Stimulated activated CD4-positive, alpha-beta T cell treated with anti-CD3 and anti-CD28 coated beads, Interleukin-1b, Interleukin-23, amount 100 ng/mL, for 1 hour (primary cell): ENCODE measurements at places on chromosomes 13 and 19.

GRCh38 chr19:435056-435706, 25.7 kb downstream of the SHC2 start:
- DNase-seq: no peak

GRCh38 chr13:112838038-112838841, 130.8 kb upstream of the MCF2L start:
- DNase-seq: no peak

- DNase-seq: no peak
These were observed 539.7 kb downstream of the RFC3 start for GRCh38 chr13:34357435-34358232.

DNA sequence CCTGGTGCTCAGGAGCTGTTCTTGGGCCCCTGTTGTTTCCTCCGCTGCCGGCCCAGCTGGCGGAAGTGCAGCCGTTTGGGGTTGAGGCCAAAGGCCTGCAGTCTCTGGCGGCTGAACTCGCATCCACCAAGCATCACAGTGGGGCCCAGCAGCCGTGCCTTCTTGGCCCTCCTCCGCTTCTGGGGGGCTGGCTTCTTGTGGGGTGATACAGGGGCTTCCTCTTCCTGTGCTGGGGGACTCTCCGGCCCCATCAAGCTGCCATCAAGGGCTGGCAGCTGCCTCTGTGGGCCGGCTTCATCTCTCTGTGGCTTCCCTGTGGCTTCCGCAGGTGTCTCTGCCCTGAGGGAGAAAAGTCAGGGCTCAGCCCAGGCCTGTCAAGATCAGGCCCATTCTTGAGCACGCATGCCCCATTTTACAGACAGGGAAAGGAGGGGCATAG, 10.3 kb downstream of the ATG4D start:
- no peak for DNase-seq

DNA sequence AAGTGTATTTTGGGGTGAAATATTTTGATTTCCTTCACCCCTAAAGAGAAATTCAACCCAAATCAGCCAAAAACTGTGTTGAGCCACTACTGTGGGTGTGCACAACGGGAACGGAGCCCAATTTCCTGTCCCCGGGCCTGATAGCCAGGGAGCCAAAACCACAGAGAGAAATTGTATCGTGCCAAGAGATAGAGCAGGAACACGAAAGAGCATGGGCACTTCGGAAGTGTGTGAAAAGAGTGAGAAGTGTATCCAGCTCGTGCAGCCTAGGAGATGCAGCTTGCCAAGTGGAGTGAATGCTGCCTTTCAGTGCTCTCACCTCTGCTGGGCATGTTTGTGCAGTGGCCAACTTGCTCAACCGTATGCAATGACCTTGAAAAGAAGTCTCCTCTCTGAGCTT, 19.4 kb upstream of the PLEKHF1 start:
- DNase-seq: no peak

- no peak for DNase-seq
These were observed 621 bp downstream of the SOX21 start for GRCh38 chr13:94711561-94712286.

GRCh38 chr13:95480791-95481780, 71.4 kb upstream of the CLDN10 start:
- DNase-seq: no peak

GRCh38 chr13:43977911-43978310, 98.2 kb downstream of the LACC1 start:
- DNase-seq: no peak

DNA sequence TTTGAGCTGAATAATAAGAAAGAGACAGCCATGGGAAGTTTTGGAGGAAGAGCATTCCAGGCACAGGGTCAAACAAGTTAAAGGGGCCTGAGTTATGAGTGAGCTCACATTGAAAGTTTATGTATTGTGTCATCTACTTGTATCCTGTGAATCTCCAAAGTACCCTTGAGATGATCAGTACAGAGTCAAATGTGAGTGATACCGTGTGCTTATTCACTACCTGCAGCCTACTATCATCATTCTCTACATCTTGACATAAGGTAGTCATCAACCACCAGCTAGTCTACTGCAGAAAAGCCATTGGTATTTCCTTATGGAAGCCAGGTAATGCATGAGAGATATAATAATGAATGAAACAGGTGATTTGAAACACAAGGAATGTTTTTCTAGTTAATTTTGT, 3.0 kb upstream of the KCTD12 start:
- DNase-seq: no peak

GRCh38 chr13:35791184-35791851, 314.8 kb upstream of the MAB21L1 start:
- no peak for DNase-seq

DNA sequence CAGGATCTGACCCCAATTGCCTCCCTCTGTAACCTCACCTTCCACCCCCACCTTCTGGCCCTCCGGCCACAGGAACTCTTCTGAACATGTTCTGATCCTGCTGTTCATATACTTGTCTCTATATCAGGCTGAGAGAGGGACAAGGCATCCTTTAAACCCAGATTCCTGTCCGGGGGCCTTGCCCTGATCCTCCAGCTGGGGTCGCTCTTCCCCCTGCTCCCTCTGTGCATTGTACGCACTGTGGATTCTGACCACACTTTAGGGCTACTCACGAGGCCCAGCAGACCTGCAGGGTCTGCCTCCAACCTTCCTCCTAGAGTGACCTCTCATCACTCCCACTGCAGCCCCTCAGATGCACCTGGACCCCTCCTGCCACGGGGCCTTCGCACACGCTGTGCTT, 269.3 kb downstream of the UQCRFS1 start:
- no peak for DNase-seq

GRCh38 chr13:59450229-59450628, 713.5 kb downstream of the DIAPH3 start:
- DNase-seq: no peak

DNA sequence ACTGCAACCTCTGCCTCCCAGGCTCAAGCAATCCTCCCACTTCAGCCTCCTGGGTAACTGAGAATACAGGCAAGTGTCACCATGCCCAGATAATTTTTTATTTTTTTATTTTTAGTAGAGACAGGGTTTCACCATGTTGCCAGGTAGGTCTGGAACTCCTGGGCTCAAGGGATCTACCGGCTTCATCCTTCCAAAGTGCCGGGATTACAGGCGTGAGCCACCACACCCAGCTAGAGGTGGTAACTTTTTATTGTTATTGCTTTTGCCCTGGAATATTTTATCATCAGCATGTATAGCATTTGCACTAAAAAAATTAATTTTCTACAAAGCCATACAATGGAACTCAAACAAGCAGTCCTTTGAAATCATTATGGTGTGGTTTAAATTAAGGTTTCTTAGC, 14.0 kb downstream of the HAUS8 start:
- DNase-seq: no peak

DNA sequence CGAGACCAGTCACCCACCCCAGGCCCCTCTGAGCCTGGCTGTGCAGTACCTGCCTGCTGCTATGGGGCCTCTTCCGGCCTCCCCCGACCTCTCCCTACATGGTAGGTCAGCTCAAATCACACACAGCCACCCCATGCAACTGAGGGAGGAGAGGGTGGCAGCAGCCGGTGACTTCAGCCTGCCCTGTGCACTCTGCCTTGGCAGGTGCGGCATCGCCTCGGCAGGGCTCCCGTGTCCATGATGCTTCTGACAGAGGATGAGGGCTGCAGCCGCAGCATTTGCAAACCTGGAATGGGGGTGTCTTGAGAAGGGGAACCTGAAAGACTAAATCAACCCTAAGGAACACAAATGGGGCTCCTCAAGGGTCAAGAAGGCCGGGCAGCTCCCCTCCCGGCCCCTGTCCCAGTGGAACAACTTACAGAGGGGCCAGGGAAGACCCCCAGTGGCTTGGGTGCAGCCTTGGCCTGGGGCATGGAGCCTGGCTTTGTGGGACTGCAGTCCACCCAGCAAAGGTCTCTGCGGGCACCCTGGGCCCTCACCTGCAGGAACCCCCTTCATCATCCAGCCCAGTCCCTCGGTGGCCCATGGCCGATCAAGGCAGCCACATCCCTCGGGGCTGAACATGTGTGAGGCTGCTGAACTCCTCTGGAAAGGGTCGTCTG, 6.7 kb downstream of the TEX29 start:
- no peak for DNase-seq

DNA sequence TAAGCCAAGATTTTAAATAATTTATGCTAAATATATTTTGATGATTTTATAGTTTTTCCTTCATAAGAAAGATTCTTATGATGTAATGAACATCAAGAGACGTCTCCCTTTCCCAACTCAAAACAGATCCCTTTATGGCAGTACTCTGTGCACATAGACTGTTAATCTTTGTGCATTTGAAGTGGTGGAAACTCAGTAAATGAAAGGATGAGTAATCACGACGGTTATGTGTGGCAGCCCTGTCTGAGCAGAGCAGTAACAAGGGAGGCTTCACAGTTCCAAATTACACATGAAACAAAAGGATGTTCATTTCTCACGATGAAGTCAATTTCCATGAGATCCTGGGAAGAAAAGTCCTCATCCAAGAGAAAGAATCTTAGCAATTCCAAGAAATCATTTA, 498.1 kb downstream of the KLF5 start:
- DNase-seq: no peak

GRCh38 chr13:111323549-111323948, 3.1 kb downstream of the TEX29 start:
- no peak for DNase-seq

GRCh38 chr19:23365222-23365621, 30.0 kb downstream of the ZNF91 start:
- DNase-seq: no peak

DNA sequence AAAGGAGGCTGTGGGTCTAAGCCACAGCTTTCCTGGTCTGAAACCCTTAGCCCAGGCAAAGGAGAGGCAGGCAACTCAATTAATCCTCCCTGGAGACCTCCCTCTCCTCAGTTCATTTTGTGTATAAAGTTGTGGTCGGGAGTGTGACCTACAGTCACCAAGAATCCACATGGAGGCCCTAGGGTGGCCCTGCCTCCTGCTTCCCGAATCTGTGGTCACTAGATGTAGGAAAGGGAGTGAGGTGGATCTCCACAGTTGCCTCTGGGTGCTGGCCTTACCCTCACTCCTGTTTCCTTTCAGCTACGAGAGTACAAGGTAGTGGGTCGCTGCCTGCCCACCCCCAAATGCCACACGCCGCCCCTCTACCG, 1.3 kb downstream of the RPL18A start:
- no peak for DNase-seq

- no peak for DNase-seq
These were observed 618 bp downstream of the HAUS8 start for GRCh38 chr19:17074634-17075034.

GRCh38 chr13:94020426-94020825, 459.1 kb downstream of the DCT start:
- DNase-seq: no peak

DNA sequence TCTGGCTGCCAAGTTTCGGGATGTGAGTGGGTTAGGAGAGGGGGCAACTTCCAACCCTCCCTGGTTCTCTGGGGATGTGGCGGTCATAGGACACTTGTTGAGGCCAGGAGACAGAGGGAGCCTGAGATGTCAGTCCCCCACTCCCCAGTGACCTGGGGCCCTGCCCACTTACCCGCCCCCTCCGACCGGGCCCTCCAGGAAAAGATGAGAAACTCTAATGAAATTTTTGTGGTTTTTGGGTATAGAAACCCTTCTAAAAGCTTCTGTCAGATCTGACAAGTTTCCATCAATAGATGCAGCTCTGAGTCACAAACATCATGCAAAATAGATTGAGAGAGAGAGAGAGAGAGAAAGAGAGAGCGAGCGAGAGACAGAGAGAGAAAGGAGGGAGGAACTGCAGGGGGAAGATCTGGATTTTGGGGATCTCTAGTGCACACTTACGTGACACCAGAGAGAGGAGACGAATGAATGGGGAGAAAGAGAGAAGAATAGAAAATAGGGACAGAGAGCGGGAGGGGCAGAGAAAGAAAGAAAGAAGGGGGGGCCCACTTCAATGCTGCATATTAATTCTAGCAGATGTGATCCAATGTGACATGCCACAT, 94.0 kb downstream of the PTPRS start:
- DNase-seq: no peak

DNA sequence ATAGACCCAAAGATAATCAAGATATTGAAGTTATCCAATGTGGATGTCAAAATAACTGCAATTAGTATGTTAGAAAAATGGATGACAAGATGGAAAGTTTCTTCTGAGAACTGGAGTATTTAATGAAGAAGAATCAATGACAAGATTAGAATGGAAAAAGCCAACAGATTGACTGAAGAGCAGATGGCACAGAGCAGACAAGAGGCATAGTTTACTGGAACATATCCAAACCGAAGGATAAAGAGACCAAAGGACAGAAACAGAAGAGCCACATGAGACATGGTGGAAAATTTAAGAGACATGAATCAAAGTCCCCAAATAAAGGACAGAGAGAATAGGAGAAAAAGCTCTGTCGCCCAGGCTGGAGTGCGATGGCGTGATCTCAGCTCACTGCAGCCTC, 89.6 kb upstream of the RXFP2 start:
- no peak for DNase-seq

DNA sequence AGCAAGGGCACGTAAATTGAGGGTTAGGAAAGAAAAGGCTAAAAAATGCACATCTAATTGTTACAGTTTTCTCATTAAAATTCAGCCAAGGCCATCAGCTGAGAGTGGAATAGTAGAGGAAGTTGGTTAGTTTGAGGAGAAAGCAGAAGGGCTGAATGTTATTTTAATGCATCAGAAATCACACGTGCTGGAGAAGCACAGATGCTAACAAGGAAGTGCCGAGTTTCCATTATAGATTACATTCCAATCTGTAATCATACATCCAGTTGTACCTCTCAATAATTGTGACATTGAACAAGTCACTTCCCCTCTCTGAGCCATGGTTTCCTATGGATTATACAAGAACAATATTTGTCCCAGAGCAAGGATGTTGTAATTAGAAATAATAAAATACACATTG, 25.1 kb downstream of the FPR3 start:
- no peak for DNase-seq

GRCh38 chr13:98549006-98549727, 27.7 kb downstream of the STK24 start:
- DNase-seq: no peak

GRCh38 chr19:18500376-18500775, 21.5 kb downstream of the ELL start:
- no peak for DNase-seq

DNA sequence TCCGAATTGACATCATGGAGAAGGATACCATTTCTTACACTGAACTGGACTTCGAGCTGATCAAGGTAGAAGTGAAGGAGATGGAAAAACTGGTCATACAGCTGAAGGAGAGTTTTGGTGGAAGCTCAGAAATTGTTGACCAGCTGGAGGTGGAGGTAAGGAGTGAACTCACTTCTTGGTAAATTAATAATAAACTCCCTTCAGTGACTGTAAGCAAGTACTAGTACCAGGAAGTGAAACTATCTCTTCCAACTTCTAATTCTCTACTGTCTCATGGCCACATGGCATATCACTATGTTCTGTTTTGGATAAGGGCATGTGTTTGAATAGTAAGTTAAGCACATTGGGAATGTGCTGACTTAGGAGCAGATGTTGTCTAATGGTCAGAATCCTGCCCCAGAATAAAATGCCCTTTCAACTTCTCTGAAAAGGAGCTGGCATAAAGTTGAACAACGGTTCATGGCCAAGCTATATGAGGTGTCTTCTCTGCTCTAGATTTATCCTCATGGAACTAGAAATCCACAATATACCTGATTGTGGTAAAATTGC, 13.4 kb downstream of the OLFM4 start:
- DNase-seq: no peak

- no peak for DNase-seq
These were observed 34.1 kb downstream of the STK24 start for GRCh38 chr13:98542568-98543377.

GRCh38 chr13:98525456-98526181, 51.3 kb downstream of the STK24 start:
- DNase-seq: no peak

- DNase-seq: no peak
These were observed 1.7 kb downstream of the COMP start for GRCh38 chr19:18789422-18789869.

- DNase-seq: no peak
These were observed 15.1 kb downstream of the PRAM1 start for GRCh38 chr19:8487137-8487851.
